ENCODE measurements at places on chromosomes 16 and 17.
A peak's percentile ranks its signal among the peaks of the same experiment; 100 is the strongest.

DNA sequence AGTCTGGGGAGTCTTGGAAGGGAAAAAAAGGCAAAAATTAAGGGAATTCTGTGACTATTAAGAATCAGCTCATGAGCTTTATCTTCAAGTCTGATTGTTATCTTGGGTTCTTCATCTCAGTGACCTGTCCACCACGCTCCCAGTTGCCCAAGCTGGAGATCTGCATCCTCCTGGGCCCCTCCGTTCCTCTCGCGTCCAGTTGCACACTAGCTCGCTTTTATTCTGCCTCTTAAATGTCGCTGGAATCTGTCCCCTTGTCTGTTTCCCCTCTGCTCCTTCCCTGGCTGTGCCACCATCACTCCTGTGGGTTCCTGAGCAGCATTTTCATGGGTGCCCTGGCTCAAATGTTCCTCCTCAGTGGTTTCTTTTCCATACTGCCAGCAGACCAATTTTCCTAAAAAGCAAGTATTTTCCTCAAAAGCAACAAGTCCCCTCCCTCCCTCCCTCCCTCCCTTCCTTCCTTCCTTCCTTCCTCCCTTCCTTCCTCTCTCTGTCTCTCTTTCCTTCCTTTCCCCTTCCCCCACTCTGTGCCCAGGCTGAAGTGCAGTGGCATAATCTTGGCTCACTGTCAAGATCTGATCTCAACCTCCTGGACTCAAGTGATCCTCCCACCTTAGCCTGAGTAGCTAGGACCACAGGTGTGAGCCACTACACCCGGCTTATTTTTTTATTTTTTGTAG, 1.4 kb downstream of the ENDOV start:
- H3K4me1 ChIP-seq: peaks cover 31% of the 10 kb centered on the region
- peak overlapping the region; percentile 90 for H3K27ac ChIP-seq
- DNase-seq: no peak
- peaks cover 12% of the 10 kb centered on the region for H3K36me3 ChIP-seq

DNA sequence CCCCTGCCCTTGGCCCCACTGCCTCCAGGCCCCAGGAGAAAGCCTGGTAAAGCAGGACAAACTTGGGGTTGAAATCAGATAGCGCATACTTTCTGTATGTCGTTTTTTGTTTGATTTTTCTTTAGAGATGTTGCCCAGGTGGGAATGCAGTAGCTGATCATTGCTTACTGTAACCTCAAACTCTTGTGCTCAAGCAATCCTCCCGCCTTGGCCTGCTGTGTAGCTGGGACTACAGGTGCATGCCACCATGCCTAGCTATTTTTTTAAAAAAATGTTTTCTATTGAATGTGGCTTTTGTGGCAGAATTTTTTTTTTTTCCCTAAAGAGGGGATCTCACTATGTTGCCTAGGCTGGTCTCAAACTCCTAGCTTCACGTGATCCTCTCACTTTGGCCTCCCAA, 11.1 kb upstream of the CCL5 start:
- no peaks in the 10 kb centered on the region for H3K27me3 ChIP-seq
- H3K36me3 ChIP-seq: peaks cover 9% of the 10 kb centered on the region
- peaks cover 77% of the 10 kb centered on the region for H3K4me1 ChIP-seq
- H3K4me3 ChIP-seq: peak overlapping the region; percentile 16
- H3K27ac ChIP-seq: peak overlapping the region; percentile 53

DNA sequence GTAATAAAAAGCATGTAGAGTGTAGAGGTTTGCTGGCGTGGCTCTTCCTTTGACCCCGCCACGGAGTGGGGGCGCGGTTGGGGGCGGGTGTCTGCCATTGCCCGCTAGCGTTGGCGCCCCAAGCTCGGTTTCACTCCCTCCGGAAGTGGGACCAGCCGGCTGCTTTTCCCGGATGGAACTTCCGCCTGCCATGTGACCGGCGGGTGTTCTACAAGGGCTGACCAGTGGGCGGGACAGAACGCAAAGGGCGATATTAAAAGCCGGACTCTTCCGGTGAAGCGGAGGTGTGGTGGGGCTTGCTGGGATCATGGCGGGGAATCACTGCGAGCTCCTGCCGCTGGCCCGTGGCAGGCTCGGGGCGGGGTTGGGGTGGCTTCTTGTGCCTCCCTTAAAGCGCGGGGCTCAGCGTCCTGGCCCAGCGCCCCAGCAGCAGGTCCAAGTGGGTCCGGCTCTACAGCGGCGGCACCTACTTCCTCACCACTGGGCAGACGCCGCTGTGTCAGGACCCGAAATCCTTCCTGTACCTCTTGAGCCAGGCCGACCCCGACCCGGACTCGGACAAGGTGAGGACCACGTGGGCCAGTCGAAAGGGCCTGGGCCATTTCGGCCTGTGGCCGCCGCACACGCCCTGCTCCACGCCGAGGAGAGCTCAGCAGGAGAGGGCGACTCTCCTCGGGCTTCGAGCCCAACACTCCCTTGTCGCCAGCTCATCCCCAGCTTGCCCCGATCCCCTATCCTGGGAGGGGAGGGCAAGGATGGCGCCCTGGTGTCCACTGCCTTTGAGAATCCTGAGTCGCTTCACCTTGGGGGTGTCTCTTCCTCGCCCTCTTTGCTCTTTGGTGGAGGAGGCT, 65.6 kb downstream of the PDPK1 start:
- peak; percentile 50 for DNase-seq
- no peaks in the 10 kb centered on the region for H3K27me3 ChIP-seq
- peak overlapping the region; percentile 95 for H3K27ac ChIP-seq
- peaks cover 15% of the 10 kb centered on the region for H3K4me1 ChIP-seq
- peaks cover 13% of the 10 kb centered on the region for H3K36me3 ChIP-seq

GRCh38 chr17:48290378-48290777, 139.6 kb downstream of the SKAP1 start:
- H3K27me3 ChIP-seq: no peaks in the 10 kb centered on the region
- peaks cover 26% of the 10 kb centered on the region for H3K4me1 ChIP-seq

- no peak overlapping the region for H3K4me3 ChIP-seq
- H3K27ac ChIP-seq: no peak overlapping the region
- no peak for DNase-seq
- peaks cover 3% of the 10 kb centered on the region for H3K36me3 ChIP-seq
- peaks cover 7% of the 10 kb centered on the region for H3K4me1 ChIP-seq
These were observed 27.9 kb downstream of the HOXB1 start for GRCh38 chr17:48502901-48503300.

DNA sequence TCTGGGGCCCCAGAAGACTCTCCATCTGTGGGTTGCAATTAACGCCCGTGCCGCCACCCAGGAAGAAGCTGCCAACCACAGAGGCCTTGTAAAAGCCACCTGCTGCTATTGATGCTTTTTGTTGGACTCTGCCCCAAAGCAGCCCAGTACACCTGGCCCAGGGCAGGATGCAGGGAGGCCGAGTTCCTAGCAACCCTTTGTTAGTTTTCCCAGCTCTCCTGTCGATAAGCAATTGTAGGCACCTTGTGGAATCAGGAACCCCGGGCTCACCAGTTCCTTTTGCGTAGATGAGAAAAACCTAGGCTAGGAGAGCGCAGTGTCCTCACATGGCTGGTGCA, 103.3 kb downstream of the ABCC6 start:
- H3K27me3 ChIP-seq: no peaks in the 10 kb centered on the region
- H3K36me3 ChIP-seq: peaks cover 40% of the 10 kb centered on the region
- H3K4me1 ChIP-seq: peaks cover 13% of the 10 kb centered on the region
- H3K27ac ChIP-seq: peak overlapping the region; percentile 71

DNA sequence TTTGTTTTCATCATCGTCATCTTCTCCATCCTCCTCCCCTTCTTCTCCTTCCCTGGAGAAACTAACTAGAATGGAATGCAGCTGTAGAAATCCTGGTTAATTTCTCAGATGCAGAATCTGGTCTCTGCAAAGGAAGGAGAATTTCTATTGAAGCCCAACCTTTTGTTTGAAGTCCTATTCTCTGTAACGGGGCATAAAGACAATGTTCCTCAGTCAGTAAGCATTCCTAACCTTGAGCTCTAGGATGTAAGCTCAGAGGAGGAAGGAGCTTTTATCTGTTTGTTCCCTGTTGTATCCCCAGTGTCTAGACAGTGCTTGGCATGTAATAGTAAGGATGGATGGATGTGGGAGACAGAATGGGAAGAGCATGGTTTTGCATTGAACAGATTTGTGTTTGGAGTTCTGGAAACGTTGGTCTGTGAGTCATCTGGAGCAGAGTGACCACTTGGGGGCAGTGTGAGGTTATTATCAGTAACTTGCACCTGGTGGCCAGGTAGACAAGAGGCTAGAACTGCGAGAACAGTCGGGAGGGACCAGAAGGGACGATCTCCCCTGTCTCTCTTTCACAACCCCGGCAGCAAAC, 363.7 kb downstream of the SNX29 start:
- H3K4me3 ChIP-seq: no peak overlapping the region
- no peaks in the 10 kb centered on the region for H3K27me3 ChIP-seq
- H3K27ac ChIP-seq: no peak overlapping the region
- DNase-seq: no peak
- no peaks in the 10 kb centered on the region for H3K36me3 ChIP-seq

DNA sequence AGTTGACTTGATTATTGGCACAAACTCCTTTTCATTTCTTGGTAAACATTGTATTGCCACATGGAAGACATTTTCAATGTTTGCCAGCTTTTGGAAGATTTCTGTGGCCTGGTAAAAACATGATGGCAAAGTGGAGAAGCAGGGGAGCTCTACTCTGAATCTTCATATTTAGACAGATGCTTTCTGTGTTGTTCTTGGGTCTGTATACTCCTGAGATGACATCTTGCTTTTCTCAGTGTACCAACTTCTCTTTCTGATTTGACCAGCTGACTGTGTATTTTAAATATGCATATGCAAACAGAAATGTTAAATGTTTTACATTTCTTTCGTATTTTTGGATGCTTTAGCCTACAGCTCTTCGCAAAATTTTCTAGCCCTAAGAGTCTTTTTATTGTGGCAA, 366.2 kb upstream of the MON1B start:
- H3K36me3 ChIP-seq: no peaks in the 10 kb centered on the region
- H3K27ac ChIP-seq: no peak overlapping the region
- H3K4me3 ChIP-seq: no peak overlapping the region
- H3K4me1 ChIP-seq: no peaks in the 10 kb centered on the region
- H3K27me3 ChIP-seq: no peaks in the 10 kb centered on the region

GRCh38 chr16:74583926-74584666, 22.8 kb downstream of the GLG1 start:
- peaks cover 22% of the 10 kb centered on the region for H3K36me3 ChIP-seq
- DNase-seq: no peak
- peaks cover 72% of the 10 kb centered on the region for H3K4me1 ChIP-seq
- H3K27ac ChIP-seq: peak overlapping the region; percentile 73

DNA sequence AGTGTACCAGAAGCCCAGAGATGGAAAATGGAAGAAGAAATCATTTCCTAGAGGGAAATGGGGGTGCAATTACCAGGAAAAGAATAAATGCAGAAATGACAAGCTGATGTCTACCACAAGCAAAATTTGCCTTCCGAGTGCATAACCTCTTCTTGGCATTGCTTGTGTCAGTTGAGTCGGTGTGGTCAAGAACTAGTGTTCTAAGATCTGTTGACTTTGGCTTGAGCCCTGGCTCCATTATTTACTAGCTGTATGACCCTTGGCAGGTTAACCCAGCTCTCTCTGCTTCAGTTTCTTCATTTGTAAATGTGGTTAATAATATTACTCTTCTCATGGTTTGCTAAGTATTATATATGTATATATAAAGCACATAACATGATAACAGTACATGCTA, 273.0 kb upstream of the IRX5 start:
- no peaks in the 10 kb centered on the region for H3K4me1 ChIP-seq
- no peak overlapping the region for H3K4me3 ChIP-seq
- H3K27me3 ChIP-seq: peaks cover 35% of the 10 kb centered on the region
- no peak overlapping the region for H3K27ac ChIP-seq
- DNase-seq: no peak
- no peaks in the 10 kb centered on the region for H3K36me3 ChIP-seq

GRCh38 chr17:64635647-64636305, 26.3 kb downstream of the SMURF2 start:
- peaks cover 10% of the 10 kb centered on the region for H3K36me3 ChIP-seq
- no peak overlapping the region for H3K4me3 ChIP-seq
- H3K27me3 ChIP-seq: no peaks in the 10 kb centered on the region
- peaks cover 59% of the 10 kb centered on the region for H3K4me1 ChIP-seq
- DNase-seq: no peak

GRCh38 chr16:78972006-78972405, 628.5 kb downstream of the MAF start:
- no peak for DNase-seq
- H3K36me3 ChIP-seq: no peaks in the 10 kb centered on the region
- H3K4me1 ChIP-seq: no peaks in the 10 kb centered on the region

- peaks cover 6% of the 10 kb centered on the region for H3K4me1 ChIP-seq
- no peak overlapping the region for H3K4me3 ChIP-seq
- no peak for DNase-seq
- peaks cover 2% of the 10 kb centered on the region for H3K36me3 ChIP-seq
These were observed 30.4 kb upstream of the FBXW10B start for GRCh38 chr17:15649861-15650421.
